M059J (cell line): ENCODE measurements at places on chromosomes 11 and 22. TPM values are rescaled to one million over a fixed set of nuclear protein-coding genes. Genes with fewer than 3 reads are reported as not detected.

The UCP3 gene
- total RNA-seq: 0.10 and 0.15 TPM in 2 replicates

GRCh38 chr11:84480131-84480530 is 1147.0 kb downstream of the DLG2 start:
- DNase-seq: no peak

The TTC36 gene
- total RNA-seq: 0.32 TPM in 1 of 2 replicates, not detected in the other

The MMP1 gene
- 75.7 and 80.6 TPM in 2 replicates for total RNA-seq

DNA sequence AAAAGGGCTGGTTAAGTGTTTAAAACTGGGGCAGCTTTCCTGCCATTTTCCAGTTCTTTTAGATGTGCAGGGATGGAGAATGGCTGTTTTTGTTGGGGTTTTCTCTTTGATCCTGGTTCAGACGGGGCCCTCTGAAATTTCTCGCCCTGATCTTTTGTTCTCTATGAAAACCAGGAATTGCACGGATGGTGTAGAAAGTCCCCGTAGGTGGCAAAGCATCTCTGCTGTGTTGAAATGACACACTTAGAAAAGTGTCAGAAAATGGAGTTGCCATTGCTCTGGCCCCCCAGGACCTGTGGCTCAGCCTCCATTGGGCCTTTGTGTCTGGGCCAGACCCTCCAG is 63.0 kb downstream of the PARVB start:
- no peak for DNase-seq

GRCh38 chr11:73295241-73295995 is 12.7 kb upstream of the ARHGEF17 start:
- peak; percentile 88 for DNase-seq

DNA sequence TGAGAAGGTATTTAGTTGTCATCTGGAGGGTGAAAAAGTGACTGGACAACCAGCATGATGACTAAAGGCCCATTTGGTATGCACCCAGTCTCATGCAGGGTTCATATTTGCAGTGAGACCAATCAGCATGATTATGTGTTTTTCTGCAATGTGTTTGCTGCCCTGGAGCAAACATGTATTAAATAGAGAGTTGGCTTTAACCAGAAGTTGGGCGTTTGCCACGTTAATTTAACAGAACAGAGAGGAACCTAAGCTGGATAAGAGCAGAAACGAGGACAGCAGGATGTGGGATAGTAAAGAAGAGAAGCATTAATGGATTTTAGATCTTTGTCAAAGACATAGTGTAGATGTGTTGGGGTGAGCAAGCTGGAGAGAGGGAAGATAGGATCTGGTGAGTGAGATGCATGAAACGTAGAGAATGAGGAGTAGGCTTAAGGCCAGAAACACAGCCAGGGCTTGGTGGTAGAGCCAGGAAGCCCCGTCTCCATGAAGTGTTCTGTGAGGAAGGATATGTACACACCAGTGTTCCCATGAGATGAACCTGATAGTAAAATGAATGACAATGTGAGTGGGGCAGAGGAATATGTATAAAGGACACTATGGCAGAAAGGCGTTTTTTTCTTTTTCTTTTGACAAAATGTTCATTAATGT is 164.0 kb upstream of the PDGFD start:
- peak; percentile 35 for DNase-seq

DNA sequence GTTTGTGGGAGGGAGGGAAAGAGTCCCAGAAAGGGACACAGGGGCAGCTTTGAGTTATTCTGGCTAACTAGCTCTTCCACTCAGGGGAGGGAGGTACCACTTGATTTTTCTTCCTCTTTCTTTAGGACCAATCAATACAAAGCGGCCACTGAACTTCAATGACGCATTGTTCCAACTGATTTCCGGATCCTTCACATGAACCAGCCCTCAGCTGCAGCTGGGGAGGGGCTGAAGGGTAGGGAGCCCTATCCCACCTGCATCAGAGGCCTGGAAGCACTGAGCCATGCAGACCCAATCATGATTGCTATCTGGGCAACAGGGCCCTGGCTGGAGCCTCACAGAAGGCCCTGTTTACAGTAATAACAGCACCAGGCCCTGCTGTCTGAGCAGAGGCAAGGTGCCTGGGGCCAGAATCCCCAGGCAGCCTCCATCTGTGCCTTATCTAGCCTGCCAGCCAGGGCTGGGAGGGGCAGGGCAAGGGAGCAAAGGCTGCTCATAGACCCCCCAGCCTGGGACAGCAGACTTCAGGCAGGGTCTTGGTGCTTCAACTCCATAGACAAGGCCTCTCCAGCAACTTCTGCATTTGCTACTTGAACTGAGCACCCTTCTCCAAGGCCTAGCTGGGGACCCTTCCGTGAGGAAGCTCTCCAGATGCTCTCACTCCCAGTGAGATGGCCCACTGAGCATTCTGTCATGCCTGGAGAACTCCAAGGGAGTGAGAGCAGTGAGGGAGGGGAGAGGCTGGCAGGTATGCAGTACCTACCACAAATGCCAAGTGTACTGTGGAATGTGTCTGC is 22.5 kb downstream of the CLPB start:
- no peak for DNase-seq

- DNase-seq: peak; percentile 50
Measured at GRCh38 chr11:17389211-17389956, 925 bp upstream of the KCNJ11 start.

The SMTNL1 gene
- not detected in 2 replicates for total RNA-seq

The OMP gene
- total RNA-seq: not detected in 2 replicates

The PAK1 gene
- 31.6 and 37.5 TPM in 2 replicates for total RNA-seq

DNA sequence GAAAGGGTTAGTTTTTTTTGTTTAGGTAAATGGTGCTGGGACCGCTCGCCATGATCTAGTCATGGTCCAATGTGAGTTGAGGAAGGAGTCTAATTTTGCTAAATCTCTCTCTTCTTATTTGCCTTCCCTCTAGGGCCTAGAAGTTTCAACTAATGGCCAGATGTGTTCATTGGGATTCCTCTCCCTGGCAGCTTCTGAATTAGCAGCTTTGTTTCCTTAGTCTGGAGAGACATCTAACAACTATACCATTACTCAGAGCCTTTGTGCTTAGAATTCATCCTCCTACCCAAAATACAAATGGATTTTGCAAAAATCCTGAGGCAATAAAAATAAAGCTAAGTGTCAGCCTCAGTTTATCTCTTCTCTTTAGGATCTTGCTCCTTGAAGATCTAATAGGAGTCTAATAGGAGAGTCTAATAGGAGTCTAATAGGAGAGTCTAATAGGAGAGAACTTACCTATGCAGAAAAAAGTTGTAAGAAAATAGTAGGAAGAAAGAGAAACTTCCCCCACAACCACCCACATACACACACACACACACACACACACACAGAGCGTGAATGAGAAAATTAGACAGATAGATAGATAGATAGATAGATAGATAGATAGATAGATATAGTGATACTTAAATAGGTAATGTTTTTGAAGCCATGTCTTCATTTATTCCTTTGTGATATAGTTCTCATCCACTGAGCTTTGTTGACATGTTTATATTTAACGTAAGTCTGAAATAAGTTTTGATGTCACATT is 980.5 kb upstream of the CNTN5 start:
- peak; percentile 5 for DNase-seq
